Retina (tissue), 1 donor: ENCODE measurements at places on chromosomes 11 and 22.

GRCh38 chr11:125227151-125227550 is 62.6 kb downstream of the PKNOX2 start:
- DNase-seq = no peak

DNA sequence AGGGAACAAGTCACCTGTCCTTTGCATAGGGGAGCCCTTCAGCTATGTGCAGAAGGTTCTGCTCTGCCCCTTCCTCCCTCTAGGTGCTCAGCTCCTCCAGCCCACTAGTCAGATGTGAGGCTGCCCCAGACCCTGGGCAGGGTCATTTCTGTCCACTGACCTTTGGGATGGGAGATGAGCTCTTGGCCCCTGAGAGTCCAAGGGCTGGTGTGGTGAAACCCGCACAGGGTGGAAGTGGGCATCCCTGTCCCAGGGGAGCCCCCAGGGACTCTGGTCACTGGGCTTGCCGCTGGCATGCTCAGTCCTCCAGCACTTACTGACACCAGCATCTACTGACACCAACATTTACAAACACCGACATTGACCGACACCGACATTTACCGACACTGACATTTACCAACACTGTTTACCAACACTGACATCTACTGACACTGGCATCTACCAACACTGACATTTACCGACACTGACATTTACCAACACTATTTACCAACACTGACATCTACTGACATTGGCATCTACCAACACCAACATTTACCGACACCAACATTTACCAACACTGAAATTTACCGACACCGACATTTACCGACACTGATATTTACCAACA is 71.9 kb upstream of the PPP6R3 start:
- no peak for DNase-seq

DNA sequence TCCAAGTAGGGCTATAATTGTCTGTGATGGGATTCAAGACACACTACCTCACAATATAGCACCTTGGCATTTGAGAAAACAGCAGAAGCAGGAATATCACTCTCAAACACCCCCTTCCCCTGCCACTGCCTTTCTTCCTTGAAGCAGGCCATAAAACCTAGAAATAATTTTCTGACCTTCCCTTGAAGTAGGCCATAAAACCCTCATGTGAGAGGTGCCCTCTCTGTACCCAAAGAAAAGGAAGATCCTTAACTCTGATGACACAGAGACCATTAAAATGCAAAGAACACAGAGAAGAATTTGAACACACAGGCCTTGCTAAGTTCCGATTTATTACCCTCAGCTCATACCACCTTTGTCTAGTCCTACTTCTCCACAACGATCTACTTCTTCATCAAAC is 631.7 kb upstream of the CADM1 start:
- DNase-seq = no peak

DNA sequence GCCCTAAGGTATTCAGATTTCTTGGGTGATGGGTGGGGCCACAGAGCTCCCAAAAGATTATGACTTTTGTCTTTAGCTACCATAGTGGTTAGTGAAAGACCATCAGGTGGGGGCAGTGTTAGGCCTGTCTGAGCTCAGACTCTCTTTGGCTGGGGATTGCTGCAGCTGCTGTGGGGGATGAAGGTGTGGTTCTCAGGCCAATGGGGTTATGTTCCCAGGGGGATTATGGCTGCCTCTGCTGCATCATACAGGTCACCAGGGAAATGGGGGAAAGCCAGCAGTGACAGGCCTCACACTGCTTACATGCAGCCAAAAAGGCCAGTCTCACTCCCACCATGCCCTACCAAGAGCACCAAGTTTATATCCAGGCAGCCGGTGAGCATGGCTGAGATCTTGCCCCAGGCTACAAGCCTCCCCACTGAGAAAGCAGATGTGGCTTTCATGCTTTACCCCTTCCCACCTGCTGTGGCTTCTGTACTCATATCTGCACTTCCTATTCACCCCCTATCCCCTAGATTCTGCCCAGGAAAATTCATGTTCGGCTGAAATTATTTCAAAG is 24.8 kb downstream of the CNTF start:
- no peak for DNase-seq

DNA sequence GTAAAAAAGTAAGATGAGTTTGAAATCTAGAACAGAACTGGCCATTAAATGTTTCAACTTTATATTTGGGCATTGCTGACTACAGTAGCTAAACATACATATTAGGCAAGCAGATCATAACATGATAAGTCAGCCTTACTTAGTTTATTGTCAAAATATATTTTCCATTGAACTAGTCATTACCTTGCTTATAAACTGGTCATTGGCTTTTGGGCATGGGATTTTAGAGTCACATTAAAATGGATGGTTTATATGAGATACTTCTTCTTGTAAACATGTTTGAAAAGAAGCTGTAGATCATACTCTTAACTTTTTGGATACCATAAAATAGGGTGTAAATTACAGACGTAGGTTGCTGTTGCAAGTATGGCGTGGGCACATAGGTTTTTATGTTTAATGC is 2.7 kb downstream of the HIPK3 start:
- DNase-seq = no peak

DNA sequence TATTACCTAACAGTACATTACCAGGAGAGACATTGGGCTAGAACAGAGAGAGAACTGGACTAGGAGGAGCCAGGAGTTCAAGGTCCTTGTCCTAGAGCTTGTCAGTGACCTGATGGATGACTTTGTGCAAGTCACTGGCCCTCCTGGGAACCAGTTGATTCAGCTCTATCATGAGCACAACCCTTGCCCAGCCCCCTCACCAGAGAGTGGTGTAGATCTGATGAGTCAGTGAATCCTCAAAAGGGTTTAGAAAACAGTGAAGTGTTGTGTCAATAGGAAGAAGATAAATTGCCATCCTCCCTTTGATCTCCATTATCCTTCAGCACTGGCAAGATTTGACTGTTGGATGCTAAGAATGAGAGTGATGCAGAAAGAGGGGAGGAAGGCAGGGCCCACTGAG is 24.3 kb downstream of the NEU3 start:
- no peak for DNase-seq

DNA sequence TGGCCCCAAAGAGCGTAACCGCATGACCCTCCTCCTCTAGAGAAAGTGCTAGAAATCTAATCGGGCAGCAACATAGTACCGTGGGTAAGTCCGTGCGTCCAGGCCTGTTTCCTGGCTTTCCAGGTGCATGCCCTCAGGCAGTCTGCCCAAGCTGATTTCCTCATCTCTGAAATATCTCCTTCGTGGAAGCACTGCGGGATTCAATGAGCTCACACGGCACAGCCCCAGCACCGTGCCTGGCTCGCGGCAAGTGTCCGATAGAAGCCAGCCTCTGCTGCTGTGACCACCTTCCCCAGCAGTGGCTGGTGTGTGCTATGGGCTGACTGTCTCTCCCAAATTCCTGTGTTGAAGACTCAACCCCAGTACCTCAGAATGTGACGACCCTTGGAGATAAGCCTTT is 20.7 kb downstream of the RPUSD4 start:
- DNase-seq = no peak
